A549 treated with CORT108297 at 1 μM for 4 hours (cell line): ENCODE measurements at places on chromosomes 16 and 17. TPM values are rescaled to one million over a fixed set of nuclear protein-coding genes. Genes with fewer than 3 reads are reported as not detected.

Gene NAGS
- total RNA-seq, result 0.84 to 1.2 TPM (median 1.1 TPM) in 5 replicates

Gene RAB37
- total RNA-seq, result 0.87 to 1.7 TPM (median 1.2 TPM) in 5 replicates

Gene GPR142
- 0.08 TPM in 1 of 5 replicates, not detected in the others for total RNA-seq

Gene ZACN
- 0.16 to 0.35 TPM (median 0.29 TPM) in 5 replicates for total RNA-seq

Gene MFAP4
- 0.05 to 0.06 TPM in 2 of 5 replicates, not detected in the others for total RNA-seq

Gene SMURF2
- total RNA-seq, result 23.4 to 30.5 TPM (median 28.1 TPM) in 5 replicates

Gene HOXB13
- 2.1 to 2.6 TPM (median 2.4 TPM) in 5 replicates for total RNA-seq

Gene KCNJ18
- total RNA-seq, result 0.06 TPM in 1 of 5 replicates, not detected in the others
